ENCODE measurements at places on chromosomes 11 and 22.

DNA sequence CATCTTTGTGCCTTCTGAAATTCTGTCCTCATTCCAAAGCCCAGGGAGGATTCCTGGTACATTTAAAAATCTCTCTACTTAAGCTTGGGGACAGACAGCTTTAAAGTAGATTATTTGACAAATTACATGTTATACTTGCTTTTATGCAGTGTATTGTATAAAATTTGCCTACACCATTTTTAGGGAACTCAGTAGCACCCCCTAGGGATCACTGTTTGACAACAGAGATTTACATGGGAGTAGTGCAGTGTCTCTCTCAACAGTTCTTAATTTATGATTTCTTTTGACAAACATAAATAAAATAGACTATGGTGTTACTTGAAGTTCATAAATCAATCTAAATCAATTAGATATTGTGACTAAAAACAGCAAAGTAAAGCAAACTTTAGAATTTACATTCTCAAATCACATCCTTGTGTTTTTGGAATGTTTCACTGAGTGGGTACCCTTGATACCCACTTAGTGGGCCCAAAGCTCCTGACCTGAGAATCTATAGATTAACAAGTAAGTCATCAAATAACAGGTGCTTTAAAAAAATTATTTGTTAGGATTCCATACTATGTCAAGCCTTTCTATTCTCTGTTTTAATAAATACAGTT is 428.8 kb downstream of the DYNC2H1 start:
- no peak for DNase-seq

DNA sequence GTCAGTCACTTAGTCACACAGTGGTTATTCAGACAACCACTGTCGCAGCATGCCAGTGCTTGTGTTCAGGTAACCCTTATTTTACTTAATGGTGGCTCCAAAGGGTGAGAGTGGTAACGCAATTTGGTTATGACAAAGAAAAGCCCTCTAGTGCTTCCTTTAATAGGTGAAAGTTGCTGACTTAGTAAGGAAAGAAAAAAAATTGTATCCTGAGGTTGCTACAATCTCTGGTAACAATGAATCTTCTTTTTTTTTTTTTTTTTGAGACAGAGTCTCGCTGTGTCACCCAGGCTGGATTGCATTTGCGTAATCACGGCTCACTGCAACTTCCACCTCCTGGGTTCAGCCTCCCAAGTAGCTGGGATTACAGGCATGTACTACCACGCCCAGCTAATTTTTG is 64.5 kb downstream of the C11orf91 start:
- no peak for DNase-seq

- no peak for DNase-seq
Observed at GRCh38 chr22:36734171-36735058, 30.9 kb upstream of the CACNG2 start.

GRCh38 chr11:8759634-8760033 is 77.0 kb downstream of the RPL27A start:
- DNase-seq: no peak

DNA sequence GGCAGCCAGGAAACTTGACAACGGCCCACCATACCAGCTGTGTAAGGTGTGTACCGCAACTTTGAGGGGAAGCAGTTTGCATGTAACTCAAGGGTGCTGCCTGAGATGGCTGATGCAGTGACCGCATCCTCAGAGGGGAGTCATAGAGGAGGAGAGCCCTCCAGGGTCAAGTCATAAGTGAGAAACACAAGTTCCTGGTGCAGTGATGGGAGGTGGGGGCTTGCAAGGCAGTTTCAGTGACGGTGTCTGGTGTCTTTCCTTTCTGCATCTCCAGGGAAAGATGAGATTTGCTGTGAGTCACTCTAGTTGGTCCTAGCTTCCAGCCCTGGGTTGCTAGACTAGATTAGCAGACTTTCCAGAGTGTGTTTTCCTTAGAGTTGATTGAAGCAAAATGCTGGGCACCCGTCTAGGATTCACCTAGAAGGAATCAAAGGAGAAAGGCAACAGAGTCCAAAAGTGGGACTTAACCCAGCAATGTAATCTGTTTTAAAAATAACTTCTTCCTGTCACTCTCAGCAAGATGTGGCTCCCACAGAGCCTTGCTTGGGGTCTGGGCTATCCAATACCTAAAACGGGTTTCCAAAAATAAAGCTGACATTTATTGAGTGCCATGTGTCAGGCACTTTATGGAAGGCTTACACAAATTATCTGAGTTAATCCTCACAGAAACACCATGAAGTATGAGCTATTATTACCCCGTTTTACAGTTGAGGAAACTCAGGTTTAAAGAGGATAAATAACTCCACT is 265.4 kb upstream of the PLET1 start:
- DNase-seq: no peak

DNA sequence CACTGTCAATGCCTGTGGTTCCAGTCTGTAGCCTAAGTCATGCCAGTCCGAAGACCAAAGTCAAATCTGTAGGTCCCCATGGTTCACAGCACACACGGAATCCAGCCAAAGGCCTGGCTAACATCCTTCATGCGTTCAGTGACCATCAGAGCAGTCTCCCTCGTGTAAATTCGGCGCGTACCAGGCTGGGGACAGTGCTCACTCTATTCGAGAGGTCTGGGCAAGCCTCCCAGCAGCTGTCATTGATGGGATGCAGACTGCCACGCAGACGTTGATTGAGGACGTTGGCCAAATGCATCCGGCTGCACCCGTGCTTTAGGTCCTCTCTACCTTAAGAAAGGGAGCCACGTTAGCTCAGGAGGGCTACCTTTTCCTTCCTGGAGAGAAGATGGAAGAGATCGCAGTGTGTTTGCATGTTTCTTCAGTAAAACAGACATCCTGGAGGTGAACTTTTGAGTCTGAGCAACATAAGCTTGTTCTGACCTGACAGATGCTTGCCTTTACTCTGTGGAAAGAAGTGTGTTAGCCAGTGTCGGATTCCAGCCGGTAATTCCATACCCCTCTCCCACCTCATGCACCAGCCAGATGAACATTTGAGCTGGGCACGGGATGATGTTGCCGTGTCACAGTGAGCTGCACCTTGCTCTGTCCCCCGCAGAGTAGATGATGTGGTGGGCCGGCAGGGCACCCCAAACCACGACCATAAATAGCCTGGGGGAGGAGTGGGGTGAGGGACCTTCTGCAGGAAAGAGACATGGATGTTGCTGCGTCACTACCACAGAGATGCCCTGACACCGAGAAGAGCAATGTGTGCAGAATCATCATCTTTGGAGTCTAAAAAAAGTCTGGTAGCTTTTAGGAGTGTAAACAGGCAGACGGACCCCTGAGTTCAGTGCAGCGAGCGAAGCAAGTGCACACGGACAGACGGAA is 12.2 kb downstream of the CTTN start:
- DNase-seq: peak; percentile 16

DNA sequence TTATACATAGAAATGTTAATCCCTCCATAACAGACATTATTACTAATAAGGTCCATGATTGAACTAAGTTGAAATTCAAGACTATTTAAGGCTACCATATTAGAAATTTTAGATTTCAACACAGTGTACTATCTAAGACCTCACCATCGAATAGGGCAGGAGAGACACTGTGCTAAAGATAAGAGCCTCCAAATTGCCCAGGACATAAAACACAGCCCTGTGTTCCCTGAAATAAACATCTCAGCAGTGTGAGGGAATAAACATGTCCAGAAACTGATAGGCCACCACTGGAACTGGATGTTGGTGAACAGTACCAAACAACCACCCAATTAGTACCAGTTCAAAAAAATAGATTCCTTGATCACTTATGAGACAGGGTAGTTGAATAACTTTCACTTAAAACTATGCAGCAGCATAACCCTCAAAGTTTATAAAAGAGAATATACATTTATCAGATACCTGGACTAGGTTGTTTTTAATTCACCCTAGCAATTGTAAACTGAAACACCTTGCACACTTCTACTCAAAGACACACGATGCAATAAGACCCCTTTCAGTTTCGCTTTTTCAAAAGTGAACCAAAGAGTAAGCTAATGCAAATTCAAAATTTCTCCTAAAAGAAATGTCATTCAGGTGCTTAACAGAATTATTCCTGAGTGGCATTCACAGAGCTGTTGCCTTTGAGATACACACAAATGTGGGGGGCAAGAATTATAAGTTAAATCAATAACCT is 34.3 kb downstream of the USP28 start:
- DNase-seq: no peak

DNA sequence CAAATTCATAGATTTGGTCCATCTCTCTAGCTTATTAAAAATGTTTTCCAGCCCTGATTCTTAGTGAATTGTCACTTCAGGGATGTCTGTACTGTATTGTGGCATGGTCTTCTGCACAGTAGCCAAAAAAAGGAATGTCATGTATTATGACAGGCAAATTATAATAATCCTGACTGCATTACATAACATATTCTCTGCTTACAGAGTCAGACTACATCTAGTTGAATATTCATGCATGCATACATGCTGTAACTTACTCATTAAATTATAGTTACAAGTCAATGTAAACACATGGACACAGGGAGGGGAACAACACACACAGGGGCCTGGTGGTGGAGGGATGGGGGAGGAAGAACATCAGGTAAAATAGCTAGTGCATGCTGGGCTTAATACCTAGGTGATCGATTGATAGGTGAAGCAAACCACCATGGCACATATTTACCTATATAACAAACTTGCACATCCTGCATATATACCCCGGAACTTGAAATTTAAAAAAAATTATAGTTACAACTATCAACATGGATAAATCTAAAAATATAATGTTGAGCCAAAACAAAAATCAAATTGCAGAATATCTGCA is 31.5 kb upstream of the SMCO4 start:
- no peak for DNase-seq

GRCh38 chr22:49272546-49273125 is 555.0 kb downstream of the BRD1 start:
- DNase-seq: no peak

GRCh38 chr11:16454289-16454863 is 98.0 kb upstream of the SOX6 start:
- DNase-seq: no peak

DNA sequence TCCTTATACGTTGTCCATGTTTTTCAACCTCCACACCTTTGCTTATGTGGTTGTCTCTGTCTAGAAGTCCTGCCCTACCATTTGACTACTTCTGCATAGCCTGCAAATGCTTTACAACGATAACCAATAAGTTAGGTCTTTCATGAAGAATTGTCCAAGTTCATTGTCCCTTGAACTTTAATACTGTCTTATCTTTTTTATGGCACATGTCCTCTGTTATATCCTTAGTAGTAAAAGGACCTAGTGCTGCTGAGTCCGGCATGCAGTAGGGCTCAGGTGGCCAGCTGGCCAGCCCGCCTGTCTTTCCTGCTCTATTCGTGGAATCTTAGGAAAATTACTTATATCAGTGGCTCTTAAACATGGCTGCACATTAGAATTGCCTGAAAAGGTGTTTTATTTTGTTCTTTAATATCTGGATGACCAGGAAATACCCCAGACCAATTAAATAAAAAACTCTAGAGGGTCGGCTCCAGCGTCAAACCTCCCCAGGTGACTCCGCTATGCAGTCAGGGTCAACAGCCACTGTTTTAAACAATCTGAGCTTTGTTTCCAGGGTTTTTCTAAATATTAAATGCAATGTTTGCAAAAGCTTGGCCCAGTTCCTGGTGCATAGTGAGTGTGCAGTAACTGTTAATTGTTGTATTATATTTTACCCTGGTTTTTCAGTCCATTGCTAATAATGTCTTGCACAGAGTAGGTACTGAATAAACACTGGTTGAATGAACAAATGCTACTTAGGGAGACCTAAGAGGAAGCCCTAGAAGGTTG is 64.6 kb upstream of the SESN3 start:
- no peak for DNase-seq

DNA sequence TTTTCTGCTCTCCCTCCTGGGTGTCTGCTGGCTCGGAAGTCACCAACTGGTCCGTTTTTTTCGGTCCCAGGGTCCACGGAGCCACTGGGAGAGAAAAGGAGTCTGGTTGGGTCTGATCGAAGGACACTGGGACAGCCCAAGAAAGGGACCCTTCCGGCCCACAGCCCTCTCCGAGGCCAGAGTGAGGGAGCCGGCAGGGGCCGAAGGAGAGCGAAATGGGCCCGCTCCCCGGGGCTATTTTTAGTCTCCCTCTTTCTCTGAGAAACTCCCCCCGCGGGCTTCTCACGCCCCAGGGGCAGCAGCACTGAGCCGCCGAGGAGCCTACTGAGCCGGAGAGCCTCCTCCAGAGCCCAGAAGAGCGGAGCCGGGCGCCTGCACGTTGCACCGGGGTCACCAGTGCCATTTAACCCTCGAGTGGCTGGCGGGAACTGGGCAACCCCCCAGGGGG is 1.9 kb downstream of the ESAM start:
- peak; percentile 67 for DNase-seq

GRCh38 chr11:128814856-128815705 is 52.0 kb downstream of the KCNJ1 start:
- DNase-seq: peak; percentile 50

DNA sequence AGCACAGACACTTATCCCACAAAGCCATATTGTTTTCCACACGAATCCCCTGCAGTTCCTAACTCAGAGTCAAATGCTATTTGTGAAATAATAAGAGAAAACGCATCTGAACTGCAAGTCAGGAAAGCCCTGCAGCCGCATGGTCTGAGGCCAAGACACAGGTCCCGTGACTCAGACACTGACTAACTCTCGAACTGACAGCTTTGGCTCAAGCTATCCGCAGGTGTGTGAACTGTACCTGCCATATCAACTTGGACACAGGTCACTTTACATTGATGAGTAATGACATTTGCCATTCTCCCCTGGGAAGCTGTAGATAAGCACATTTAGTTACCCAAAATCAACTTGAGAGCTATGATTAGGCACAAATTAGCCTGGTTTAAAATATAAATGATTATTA is 34.9 kb upstream of the NFRKB start:
- no peak for DNase-seq

DNA sequence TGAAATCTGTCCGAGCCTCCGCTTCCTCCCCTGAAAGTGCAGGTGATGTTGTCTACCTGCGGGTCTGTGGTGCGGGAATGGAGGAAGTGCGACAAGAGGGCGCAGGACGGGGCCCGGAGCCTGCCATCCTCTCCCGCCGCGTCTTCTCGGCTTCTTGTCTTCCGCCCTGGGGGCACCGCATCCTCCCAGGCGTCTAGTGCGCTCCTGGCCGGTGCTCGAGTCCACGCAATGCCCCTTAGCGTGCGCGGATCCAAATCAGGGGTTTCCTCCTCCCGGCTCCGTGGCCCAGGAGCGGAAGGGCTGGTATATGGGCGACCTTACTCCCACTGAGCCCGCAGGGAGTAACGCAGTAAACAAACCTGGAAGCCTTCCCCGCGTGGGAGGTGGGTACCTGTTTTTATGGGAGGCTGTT is 405 bp downstream of the SFI1 start:
- no peak for DNase-seq
